ENCODE measurements at places on chromosomes 7 and 10.
A peak's percentile ranks its signal among the peaks of the same experiment; 100 is the strongest.

DNA sequence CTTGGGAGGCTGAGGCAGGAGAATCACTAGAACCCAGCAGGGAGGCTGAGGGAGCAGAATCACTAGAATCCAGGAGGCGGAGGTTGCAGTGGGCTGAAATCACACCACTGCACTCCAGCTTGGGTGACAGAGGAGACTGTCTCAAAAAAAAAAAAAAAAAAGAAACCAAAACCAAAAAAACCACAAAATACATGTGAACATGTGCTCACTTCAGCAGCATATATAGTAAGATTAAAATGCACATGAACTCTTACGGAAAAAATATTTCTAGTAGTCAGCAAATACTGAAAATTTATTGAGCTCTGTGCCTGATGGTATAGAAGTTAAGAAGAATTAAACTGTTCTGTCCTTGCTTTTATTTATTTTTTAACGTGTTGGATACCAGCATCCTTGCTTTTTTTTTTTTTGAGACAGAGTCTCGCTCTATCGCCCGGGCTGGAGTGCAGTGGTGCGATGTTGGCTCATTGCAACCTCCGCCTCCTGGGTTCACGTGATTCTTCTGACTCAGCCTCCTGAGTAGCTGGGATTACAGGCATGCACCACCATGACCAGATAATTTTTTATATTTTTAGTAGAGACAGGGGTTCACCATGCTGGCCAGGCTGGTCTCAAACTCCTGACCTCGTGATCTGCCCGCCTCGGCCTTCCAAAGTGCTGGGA, 9.6 kb upstream of the ZNF487 start:
- DNase-seq = peak; percentile 60

DNA sequence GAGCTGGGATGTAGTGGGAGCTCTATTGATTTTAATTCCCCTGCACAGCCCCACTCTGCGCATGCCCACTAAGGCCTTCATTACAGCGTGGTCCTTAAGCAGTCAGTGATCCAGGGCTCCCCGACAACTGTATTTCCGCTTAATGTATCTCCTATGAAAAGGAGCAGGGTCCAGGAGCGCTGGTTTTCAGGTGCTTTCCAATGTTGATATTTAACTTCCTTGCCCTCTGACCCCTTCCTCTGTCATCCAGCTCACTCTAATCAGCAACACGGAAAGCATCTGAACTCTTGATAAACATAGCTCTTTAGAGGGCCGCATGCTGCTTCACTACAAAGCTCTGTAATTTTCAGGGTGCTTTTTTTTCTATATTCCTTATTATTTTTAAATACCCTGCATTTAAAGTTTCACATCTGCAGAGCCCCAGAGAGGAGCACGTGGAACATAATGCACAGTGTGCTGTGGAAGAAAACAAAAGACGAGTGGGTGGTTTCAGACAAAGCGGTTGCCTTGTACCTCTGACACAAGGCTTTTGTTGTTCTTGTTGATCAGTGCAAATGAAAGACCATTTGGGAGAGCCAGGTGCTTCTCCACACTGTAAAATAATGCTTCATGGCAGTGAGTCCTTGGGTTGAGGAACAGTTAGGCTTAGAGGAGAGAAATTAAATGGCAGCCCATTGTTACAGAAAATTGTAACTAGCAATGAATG, 465.9 kb upstream of the CELF2 start:
- no peak for DNase-seq

GRCh38 chr10:88064608-88065382, 201.4 kb downstream of the PTEN start:
- peak; percentile 24 for DNase-seq

GRCh38 chr7:151460474-151460855, 20.5 kb upstream of the CRYGN start:
- no peak for DNase-seq

GRCh38 chr7:158277219-158278141, 310.1 kb downstream of the PTPRN2 start:
- no peak for DNase-seq

GRCh38 chr10:113183573-113183972, 233.5 kb downstream of the TCF7L2 start:
- no peak for DNase-seq

GRCh38 chr7:97006816-97007582, 1.6 kb downstream of the DLX6 start:
- DNase-seq = no peak

DNA sequence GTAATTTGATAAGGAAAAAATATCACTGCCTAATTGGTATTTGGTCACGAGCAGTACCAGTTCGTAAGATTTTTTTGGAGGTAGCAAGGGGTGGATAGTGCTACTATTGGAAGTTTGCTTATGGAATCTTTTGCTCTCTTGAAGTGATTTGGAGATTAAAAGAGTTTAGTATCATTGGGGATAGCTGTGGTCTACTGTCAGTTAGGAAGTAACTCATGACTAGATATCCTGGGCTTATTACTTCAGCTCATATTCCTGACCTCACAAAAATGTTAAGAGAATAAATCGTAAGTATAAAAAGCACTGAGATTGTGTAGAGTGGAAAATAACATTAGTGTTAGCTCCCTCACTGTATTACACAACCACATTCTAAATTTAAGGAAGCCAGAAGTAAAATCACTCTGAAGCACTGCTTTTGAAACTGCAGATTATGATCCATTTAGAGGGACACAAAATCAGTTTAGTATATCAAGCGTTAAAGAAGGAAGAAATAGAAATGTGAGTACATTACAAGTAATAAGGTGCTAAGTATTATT, 22.6 kb downstream of the SGPL1 start:
- DNase-seq = no peak

GRCh38 chr10:102628451-102628911, 15.8 kb upstream of the TRIM8 start:
- DNase-seq = no peak

GRCh38 chr7:118572604-118573003, 348.1 kb downstream of the ANKRD7 start:
- DNase-seq = no peak

DNA sequence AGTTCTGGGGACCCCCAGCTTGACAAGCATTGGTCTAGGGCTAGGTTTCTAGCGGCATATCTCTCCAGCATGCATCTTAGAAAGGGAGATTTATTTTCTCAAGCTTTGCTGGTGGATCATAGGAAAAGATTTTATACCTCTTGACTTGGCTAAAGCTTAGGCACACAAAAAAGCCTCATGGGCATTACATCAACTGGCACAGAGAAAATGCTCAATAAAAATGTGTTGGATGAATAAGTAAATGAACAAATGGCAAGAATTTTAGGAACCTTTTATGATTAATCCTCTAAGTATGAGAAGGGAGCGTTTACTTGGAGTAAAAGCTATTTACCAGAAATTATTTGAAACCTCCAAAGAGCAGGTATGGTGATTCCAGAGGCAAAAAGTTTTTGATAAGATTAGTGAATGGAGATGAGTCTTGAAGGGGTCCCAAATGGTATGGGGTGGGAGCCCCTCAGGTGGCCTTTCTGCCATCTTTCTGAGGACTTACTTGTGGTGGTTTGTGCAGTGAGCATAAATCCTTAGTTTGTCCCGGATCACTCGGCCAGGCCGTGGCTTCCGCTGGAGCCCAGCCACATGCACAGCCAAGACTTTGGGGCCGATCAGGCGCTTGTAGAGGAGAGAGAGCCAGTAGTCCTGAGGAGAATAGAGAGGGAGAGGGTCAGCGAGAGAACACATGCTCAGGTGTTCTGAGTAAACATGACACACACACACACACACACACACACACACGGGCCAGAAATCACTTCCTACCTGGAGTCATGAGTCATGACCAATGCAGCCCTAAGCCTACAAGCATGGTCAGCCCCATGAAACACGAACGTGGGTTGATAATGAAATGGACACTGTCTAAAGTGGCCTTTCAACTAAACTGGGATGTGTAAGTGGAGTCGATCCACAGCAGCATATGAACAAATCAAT, 43.1 kb upstream of the HPS1 start:
- no peak for DNase-seq

- peak; percentile 1 for DNase-seq
These were observed 273.9 kb downstream of the RPS24 start for GRCh38 chr10:78307576-78307975.

- DNase-seq = no peak
These were observed 118.7 kb upstream of the COL1A2 start for GRCh38 chr7:94276027-94276426.

DNA sequence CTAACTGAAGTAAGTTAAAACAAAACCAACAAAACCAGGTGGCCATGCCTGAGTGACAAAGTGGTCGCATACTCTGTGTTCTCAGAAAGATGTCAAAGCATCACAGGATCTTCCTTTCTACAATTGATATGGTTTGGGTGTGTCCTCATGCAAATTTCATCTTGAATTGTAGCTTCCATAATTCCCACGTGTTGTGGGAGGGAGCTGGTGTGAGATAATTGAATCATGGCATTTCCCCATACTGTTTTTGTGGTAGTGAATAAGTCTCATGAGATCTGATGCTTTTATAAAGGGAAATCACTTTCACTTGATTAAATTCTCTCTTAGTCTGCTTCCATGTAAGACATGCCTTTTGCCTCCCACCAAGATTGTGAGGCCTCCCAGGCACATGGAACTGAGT, 465.7 kb downstream of the PCDH15 start:
- no peak for DNase-seq

GRCh38 chr10:8060010-8060703, 5.7 kb downstream of the GATA3 start:
- DNase-seq = peak; percentile 74

GRCh38 chr10:49297818-49298670, 926 bp upstream of the C10orf71 start:
- no peak for DNase-seq

Measured in stimulated activated CD4-positive, alpha-beta T cell treated with anti-CD3 and anti-CD28 coated beads, Interleukin-4, amount 100 ng/mL, for 24 hours (primary cell).